ENCODE measurements at places on chromosomes 4 and X.

DNA sequence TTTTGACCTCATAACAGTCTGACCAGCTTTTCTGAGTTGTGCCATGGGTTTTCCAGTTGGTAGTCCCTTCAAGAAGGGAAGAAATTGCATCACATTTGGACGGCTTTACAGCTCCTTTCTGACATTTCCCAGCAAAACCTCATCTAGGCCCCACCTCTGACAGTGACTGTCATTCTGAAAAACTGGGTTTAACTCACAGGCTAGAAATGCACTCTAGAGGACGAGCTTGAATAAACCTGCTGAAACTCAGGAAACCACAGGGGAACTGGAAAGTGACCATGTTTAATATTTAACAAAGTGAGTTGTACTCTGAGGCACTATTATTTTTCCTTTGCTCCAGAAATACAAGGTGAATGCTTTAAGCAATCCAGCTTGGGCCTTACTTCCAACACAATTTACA is 434.3 kb upstream of the RASGEF1B start:
- DNase-seq, result no peak

DNA sequence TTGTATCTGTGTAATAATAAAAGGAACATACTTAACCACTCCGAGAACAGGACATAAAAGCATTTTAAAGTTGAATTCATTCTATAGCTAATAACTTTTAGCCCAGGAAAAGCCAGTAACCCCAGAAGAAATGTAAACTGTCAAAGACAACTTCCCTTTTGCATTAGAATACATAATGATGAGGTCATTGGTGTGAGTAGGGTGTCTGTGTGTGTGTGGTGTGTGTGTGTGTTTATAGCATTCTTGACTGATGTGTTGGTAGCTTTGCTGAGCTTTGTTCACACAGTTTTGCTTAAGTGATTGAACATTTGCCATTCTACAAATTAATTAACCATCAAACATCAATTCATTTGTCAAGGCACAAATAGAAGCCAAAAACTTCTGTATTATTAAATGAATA is 559.6 kb downstream of the ARAP2 start:
- no peak for DNase-seq

DNA sequence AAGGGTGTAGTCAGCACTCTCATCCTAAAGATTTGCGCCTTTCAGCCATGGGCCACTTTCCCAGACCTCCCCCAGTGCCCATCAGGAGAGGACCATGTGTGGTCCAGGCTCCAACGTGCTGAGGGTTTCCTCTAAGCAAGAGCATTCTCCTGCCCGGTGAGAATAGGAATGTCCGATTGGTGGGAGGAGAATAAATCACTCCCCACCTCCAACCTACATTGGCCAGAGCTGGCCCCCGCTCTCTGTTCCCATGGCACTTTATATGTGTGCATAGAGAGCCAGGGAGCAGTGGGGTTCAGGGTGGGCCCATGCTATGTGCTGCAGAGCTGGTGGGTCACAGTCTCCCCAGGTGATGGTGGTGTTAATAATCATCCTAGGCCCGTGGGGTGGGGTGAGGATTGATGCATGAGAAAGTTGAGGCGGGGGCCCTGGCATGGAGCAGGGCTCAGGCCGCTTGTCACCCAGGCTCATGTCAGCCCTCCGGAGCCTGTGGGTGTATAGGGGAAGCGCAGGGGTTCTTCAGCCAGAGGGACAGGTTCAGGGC is 6.8 kb upstream of the SORCS2 start:
- DNase-seq, result no peak

GRCh38 chrX:7158468-7158990 is 10.6 kb upstream of the PUDP start:
- DNase-seq, result no peak

DNA sequence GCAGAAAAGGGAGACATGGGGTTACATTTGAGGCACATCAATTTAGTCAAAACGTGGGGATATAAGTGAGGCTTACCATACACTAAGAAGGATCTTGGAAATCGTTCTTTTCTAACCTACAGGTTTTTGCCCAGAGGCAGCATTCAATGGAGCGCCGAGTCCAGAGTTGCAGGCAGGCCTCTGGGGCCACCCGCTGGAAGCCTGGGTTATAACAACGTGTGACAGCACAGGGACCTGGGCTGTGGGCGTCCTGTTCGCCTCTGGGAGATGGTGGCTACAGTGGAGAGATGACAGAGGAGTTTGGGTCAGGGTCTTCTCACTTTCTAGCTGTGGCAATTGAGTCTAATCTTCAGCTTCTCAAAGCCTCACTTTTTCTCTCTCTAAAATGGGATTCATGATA is 53.9 kb downstream of the ENPP6 start:
- no peak for DNase-seq

DNA sequence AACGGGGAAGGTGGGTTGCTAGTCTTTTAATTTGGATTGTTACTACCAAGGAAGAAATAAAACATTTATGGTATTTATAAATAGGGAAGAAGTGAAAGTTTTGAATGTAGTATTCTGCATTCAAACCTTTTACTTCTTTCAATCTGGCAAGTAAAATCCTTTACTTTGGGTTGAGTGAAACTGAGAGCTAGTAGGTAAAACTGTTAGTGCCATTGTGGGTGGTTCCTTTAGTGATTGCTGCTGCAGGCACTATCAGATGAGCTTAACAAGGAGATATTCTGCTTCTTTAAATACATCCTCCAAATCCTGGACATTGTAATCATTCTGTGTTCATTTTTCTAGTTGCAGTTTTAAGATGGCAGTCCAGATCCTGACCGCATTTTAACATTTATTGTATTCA is 650.9 kb upstream of the PCDH10 start:
- DNase-seq, result no peak

GRCh38 chrX:17787557-17787956 is 50.3 kb downstream of the SCML1 start:
- DNase-seq, result no peak

GRCh38 chr4:10530137-10530786 is 73.0 kb upstream of the ZNF518B start:
- no peak for DNase-seq

DNA sequence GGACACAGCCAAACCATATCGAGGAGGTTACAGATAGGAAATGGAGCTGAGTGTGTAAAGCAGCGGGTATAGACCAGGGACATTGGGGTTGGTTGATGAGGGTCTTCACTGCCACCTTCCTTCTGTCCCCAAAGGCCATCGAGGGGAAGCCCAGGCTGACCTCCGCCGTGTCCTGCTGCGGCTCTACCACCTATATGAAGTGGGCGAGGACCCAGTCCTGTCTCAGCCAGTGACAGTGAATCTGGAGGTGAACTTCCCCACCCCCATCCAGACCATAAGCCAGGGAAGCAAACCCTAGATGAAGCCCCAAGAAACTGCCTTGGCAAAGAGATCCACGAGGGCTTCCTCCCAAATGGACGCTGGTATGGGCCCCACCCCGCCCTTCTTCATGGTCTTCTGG is 23.2 kb upstream of the MRFAP1 start:
- DNase-seq, result no peak

DNA sequence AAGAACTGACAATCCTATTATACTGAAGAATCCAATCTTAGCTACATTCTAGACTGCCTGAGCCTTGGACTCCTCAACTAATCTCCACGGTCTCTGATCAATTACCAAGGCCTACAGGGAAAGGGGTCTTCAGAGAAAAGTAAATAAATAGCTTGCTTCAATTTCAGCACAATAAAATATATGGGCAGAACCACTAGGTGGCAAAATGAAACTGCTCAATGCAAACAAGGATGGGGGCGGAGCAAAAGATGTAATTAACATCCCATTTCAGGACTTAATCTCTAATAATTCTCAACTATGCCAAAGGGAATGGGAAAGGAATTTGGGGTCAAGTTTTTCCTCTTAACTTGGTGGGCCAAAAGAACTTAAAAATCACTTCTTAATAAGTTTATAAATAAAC is 78.4 kb upstream of the MAP3K15 start:
- DNase-seq, result no peak

DNA sequence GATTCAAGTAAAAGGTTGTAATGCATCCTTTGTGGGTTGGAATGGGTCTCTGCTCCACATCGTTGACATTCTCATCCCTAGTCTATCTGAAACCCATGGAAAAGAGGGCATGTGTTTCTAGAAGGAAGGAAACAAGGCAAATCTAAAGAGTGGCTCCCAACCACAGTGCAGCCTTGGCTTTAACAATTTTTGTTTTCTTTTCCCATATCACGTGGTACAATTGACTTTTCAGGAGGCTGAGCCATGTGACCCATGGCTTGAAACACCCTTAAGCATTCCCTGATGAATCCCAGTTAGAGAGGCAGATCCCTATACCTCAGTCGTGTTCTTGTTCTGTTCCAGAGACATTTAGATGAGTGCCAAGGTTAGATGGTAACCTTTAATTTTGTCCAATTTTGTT is 12.8 kb downstream of the DCUN1D4 start:
- DNase-seq, result no peak

- no peak for DNase-seq
Observed at GRCh38 chr4:77465271-77465670, 140.3 kb upstream of the CXCL13 start.

DNA sequence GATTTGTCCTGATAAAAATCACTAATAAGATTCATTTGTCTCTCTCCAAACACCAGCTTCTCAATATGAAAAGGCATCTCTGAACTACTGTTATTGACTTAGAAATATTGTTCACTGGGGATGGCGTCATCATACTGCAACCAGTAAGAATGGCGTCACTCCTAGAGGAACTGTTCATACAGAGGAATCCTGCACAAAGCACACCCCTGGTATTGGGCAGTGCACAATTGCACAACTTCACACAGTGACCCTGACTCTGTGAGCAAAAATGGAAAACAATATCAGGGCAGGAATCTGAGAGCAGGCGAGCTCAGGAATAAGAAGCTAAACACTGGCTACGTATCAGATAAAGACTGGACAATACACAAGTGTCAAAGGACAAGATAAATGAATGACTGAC is 66.7 kb upstream of the PNPLA4 start:
- no peak for DNase-seq

- DNase-seq, result no peak
Observed at GRCh38 chrX:115112411-115112810, 76.8 kb upstream of the RBMXL3 start.

- DNase-seq, result no peak
Observed at GRCh38 chr4:134533068-134533467, 331.5 kb upstream of the PABPC4L start.

GRCh38 chr4:32163125-32163524 is 1443.0 kb downstream of the PCDH7 start:
- no peak for DNase-seq

GRCh38 chr4:7843831-7844593 is 95.6 kb downstream of the AFAP1 start:
- DNase-seq, result peak; percentile 64
